ENCODE measurements at places on chromosomes 7 and 10.

DNA sequence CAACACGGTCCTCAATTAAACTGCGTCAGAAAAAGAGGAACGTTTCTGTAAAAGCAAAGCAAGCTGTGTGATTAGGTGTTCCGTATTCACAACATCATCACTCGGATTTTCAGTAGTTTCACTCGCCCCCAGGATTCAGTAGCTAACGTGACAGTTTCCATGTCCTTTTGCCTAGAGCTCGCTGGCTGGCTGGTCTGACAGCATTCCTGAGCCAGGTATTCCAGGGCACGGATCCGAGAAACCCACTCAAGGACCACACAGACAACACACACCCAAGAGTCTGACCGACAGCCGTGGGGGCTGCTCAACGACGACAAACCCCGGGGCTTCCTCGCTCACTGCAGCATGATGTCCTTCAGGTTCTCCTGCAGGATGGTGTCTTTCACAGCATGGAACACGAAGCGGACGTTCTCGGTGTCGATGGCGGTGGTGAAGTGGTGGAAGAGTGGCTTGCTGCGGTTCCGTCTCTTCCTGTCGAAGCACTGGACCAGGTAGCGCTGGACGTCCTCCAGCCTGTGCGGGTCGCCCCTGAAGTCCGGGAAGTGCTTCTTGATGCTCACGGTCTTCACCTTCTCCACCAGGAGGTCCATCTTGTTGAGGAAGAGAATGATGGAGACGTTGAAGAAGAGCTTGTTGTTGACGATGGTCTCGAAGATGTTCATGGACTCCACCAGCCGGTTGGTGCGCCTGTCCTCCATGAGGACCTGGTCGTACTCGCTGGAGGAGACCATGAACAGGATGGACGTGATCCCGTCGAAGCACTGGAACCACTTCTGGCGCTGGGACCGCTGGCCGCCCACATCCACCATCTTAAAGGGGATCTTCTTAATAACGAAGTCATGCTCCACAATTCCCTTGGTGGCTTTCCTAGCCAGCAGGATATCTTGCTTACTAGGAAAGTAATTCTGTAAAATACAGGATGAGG lies 43.1 kb downstream of the AMZ1 start:
- no peak for DNase-seq

DNA sequence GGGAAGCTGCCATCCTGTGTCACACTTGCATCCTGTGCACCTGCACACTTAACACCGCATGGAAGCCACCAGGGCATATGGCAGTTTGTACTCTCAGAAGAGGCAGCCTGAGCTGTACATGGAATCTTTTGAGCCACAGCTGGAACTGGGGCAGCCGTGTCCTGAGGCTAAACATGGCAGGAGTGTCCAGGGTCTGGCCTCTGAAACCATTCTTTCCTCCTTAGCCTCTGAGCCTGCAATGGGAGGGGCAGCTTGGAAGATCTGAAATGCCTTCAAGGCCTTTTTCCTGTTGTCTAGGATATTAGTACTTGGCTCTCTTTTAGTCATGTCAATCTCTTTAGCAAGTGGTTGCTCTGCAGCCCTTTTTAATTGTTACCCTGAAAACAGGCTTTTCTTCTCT lies 16.4 kb downstream of the PLCE1 start:
- DNase-seq, result no peak

DNA sequence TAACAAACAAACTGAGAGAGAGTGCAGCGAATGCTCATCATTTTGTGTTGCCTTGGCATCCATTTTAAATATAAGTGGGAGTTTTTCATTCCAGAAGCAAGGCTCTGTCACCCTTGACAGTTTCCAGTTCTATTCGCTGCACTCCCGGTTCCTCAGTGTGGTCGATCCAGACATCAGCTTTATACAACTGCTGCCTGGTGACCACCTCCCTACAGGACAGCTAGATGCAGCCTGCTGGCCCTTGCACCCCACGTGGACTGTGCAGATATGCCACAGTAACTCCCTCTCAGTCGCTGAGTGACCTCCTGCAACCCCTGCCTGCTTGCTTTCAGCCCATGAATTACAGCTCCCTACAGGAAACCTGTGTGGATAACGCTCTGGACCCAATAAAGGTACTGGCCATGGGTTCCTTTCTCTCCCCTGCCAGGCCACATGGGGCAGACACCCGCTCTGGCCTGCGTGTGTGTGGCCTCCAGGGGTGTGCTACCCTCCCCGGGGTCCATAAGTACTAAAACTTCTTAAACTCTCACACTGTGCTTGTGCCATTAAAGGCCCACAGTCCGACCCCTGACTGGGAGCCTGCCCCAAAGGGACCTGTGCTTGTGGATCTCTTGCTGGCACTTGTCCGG lies 23.6 kb downstream of the BEND7 start:
- no peak for DNase-seq

DNA sequence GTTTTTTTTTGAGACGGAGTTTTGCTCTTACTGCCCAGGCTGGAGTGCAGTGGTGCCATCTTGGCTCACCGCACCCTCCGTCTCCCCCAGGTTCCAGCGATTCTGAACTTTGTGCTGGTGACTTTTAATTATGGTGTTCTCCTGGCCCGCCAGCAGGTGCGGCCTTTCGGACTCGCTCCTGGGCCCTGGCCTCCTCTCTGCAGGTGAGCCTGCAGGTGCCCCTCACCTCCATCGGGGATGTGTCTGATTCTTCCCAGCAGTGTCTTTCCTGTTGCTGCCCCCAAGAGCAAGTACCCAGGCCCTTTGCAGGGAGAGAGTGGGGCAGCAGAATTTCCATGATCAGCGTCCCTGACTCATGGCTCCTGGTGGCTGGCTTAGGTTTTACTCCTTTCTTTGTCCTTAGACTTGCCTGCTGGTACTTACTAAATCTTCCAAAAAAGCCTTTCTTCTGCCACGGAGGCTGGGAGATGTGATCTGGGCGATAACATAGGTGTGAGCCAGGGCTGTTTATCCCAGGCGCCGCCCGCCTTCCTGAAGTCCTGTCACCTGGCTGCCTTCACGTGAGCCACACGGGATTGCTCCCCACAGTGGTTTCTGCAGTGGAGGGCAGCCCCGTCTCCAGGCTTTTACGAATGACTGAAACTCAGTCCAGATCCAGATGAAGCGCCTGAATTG lies 10.7 kb downstream of the WIPI2 start:
- DNase-seq, result no peak

GRCh38 chr10:60732198-60732806 lies 46.0 kb upstream of the CDK1 start:
- no peak for DNase-seq

DNA sequence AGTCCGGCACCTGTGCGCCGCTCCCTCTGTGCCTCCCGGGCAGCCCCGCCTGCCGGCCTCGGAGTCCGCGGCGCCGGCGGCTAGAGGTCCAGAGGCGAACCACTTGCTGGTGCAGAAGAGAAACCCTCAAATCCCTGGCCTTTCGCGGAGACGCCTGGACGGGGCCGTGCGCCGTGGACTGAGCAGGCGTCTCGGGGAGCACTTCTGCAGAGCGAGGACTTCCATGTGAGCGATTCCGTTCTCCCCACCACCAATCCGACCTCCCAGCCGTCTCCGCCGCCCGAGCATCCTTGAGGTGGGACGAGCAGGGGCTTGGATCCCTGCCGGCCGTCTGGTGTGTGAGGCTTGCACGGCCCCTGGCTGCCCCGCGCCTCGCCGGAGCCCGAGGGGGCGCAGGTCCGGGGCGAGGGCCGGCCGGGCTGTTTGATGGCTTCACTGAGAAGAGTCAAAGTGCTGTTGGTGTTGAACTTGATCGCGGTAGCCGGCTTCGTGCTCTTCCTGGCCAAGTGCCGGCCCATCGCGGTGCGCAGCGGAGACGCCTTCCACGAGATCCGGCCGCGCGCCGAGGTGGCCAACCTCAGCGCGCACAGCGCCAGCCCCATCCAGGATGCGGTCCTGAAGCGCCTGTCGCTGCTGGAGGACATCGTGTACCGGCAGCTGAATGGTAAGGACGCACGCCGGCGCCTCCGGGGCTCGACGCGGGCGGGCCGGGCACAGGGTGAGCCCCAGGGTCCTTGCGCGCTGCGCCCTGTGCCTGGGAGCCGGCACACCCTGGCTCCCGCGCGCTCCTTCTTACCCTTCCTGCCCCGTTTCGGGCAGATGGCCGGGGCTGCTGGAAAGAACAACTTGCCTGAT lies 660 bp downstream of the GALNT17 start:
- no peak for DNase-seq

GRCh38 chr7:34133356-34133982 lies 228.1 kb downstream of the BMPER start:
- peak; percentile 69 for DNase-seq

DNA sequence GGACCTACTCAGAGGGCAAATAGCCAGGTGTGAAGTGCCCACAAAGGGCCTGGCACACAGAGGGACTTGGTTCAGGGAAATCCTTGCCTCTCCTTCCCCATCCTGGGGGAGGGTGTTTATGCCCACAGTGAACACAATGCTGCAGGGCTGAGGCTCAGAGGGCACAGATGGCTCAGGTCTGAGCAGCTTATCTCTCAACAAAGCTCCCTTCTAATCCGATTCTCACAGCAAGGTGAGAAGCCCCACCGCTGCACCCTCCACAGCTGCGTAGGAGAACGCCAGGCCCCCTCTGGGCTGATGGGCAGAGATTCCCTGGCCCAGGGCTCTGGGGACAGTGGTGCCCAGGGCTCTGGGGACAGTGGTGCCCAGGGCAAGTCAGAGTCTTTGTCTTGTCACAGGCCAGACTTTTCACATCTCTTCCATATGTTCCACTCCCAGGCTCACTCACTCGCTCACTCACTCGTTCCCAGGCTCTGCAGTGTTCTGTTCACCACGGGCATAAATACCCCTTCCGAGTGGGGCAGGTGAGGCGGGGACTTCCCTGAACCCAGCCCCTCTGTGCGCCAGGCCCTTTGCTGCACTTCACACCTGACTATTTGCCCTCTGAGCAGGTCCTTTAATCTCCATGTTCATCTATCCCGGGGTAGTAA lies 8.7 kb upstream of the CDHR1 start:
- no peak for DNase-seq

DNA sequence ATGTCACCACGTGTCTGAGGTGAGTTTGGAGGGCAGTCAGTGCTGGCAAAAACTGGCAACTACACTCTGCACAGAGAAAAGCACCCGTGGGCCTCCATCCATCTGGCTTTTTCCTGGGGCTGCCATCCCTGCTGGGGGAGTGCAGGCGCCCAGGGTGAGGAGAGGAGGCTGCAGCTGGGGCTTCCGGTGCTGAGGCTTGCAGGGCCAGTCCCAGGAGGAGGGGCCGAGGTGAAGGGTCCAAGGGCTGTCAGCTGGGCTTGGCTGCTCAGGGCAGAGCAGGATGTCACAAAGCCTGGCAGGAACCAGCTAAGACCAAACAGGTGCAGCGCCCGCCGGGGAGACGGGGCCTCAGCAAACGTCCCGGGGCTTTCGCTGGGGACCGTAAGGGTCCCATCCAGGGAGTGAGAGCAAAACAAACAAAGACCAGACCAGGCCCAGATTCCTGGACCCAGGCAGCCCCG lies 77.2 kb downstream of the CFAP46 start:
- no peak for DNase-seq

- no peak for DNase-seq
Measured at GRCh38 chr7:43018446-43018845, 86.3 kb downstream of the MRPL32 start.

DNA sequence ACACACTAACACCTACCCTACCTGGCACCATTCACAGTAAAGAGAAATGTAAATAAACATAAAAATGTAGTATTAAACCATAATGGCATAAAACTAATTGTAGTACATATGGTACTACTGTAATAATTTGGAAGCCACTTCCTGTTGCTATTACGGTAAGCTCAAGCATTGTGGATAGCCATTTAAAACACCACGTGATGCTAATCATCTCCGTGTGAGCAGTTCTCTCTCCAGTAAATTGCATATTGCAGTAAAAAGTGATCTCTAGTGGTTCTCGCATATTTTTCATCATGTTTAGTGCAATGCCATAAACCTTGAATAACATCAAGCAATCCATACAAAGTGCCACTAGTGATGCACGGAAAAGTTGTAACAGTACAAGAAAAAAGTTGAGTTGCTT lies 75.4 kb downstream of the CFTR start:
- DNase-seq, result no peak

- peak; percentile 72 for DNase-seq
Measured at GRCh38 chr7:139683137-139683921, 94.5 kb downstream of the HIPK2 start.

GRCh38 chr7:121530227-121531174 lies 134.4 kb upstream of the FAM3C start:
- peak; percentile 62 for DNase-seq
